ENCODE measurements at places on chromosomes 13 and 19.
A peak's percentile ranks its signal among the peaks of the same experiment; 100 is the strongest.

GRCh38 chr13:107743983-107744382 lies 471.4 kb downstream of the LIG4 start:
- DNase-seq = no peak

- DNase-seq = no peak
Measured at GRCh38 chr13:26619358-26619757, 61.9 kb downstream of the WASF3 start.

GRCh38 chr19:4597278-4597974 lies 37.9 kb upstream of the SEMA6B start:
- no peak for DNase-seq

GRCh38 chr13:23751195-23751594 lies 138.0 kb downstream of the MIPEP start:
- DNase-seq = no peak

DNA sequence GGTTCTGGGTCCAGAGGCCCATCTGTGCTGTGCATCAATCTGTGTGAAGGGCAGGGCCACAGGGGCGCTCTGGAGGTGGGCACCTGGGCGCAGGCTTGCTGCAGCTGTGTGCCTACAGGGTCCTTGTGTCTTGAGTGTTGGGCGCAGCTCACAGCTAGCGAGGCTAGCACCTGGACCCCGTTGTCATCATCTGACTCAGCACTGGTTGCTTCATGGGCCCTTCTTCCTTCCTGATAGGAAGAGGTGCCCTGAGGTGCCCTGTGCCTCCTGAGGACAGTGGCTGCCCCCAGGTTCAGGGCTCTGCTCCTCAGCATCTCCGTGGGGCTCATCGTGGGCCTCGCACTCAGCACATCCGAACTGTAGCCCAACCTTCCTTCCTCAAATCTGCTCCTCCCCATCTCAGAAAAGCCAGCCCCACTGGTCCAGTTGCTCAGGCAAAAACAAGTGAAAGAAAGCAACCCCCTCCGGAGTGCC lies 54.8 kb downstream of the GATAD2A start:
- DNase-seq = no peak

DNA sequence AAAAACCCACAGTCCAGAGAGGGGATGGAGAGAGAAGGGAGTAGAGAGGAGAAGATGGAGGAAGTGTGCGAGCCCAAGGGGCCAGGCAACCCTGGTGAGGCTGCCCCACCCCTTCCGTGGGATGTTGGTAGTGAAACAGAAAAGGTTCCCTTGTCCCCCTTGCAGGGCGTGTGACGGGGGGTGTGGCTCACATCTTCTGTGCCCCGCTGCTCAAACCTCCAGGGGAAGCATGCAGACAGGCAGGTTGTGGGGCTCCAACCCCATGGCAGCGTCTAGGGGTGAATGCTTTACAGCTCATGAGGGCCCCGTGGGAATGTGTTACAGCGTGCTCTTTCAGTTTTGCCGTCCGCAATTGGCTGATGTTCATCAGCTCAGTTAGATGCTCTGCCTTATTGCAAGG lies 14.7 kb upstream of the EVI5L start:
- DNase-seq = no peak

DNA sequence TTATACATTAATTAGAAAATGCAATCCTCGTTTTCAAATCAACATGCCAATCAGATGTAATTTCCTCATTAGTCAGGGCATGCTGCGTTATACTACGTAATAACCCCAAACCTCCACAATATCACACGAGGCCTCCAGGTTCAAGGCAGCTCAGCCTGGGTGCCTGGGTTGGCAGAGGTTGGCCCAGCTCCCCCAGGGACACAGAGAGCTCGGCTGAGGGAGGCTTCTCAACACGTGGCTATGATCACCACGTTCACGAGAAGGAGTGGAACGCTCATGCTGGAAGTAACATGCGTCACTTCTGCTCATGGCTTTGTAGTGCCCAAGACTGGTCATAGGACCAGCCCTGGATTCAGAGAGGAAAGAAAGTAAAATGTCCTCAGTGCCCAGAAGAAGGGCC lies 144.9 kb upstream of the SOX1 start:
- DNase-seq = no peak

DNA sequence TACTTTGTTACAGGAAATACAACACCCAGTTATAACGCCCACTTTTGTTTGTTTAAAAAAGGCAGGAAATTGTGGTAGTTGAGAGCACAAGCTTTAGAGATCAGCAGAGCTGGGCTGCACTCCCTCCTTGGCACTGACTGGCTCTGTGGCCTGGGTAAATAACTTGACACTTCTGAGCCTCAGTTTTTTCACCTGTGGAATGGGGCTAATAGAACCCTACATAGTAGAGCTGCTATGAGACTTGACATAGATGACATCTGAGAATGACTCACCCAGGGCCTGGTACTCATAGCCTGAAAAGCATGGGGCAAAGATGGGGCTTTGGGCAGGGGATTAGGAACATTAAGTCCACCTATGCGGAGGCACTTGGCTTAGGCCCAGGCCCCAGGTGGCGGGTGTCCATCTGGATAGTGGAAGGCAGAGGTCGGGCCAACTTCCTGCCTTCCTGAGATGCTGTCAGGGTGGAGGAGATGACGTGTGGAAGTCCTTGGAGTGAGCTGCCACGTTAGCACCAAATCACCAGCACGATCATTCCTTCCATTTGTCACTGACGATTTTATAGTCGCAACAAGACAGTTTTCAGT lies 159.1 kb downstream of the KATNAL1 start:
- DNase-seq = no peak

DNA sequence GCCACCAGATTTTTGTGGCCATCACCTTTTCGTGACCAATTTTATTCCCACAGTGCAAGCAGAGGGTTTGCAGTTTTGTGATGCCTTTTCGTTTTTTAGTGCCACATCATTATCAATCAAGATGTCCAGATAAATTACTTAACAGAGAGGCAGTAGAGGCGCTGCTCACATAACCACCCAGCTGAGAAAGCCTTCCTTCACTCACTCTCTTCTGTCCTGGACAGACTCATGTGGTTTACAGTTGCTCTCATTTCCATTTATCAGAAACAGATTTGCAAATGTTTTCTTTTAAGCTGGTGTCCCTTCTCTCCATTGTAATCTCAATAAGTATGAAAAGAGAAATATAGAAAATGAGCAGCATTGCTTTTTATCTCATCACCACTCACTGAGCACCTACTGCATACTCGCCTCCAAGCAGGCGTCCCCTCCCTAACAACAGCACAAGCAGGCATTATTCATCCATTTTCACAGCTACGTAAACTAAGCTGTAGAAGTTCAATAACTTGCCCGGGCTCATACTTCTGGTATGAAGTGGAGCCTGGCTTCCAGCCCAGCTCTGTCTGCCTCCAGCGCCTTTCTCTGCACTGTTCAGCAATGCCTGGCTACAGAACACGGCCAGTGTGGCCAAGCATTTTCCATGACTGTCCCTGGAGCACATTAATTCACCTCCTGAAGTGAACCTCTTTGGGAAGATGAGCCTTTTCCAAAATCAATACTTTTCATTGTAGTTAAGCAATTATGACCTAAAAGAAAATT lies 34.6 kb upstream of the KATNAL1 start:
- DNase-seq = peak; percentile 89

DNA sequence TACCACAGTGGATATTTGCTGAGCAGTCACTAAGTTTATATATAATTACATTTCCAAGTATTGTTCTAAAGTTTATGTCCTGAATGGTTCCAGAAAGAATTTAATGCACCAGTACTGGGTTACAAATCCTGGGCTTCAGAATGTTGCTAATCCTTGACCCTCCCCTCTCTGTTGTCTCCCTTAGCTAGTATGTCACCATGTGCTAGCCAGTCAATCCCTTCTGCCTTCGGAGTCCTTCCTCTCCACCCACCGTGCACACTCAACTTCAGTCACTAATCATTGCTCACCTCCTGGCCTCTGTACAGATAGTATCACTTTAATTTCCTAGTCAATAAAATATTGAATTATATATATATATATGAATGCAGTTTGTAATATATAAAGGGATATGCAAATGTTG lies 7.5 kb downstream of the FAM124A start:
- DNase-seq = no peak

All from right forelimb (tissue), 1 donor.